Fibroblast of skin of back (primary cell): ENCODE measurements at places on chromosomes 1 and 21.

DNA sequence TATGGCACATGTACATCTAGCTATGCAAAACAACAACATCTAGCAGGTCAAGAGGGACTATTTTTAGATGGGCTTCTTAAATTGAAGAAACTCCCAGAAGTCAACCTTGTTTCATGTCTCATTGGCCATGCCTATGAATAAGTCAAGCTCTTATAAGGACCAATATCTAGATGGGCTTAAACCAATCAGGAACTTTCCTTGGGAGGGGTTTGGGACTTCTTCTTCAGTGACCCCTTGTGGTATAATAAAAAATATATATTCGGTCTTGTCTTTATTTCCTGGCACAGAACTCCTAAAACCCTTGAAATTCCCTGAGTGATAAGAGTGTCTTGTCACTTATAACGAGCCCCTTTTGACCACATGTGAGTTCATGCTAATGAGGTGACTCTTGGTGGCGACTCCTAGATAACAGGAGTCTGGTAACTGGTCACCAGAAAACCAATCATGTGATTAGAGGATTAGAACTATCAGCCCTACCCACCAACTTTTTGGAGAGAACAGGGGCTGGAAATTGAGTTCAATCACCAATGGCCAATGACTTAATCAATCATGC, 218.3 kb downstream of the HHIPL2 start:
- no peak for DNase-seq

DNA sequence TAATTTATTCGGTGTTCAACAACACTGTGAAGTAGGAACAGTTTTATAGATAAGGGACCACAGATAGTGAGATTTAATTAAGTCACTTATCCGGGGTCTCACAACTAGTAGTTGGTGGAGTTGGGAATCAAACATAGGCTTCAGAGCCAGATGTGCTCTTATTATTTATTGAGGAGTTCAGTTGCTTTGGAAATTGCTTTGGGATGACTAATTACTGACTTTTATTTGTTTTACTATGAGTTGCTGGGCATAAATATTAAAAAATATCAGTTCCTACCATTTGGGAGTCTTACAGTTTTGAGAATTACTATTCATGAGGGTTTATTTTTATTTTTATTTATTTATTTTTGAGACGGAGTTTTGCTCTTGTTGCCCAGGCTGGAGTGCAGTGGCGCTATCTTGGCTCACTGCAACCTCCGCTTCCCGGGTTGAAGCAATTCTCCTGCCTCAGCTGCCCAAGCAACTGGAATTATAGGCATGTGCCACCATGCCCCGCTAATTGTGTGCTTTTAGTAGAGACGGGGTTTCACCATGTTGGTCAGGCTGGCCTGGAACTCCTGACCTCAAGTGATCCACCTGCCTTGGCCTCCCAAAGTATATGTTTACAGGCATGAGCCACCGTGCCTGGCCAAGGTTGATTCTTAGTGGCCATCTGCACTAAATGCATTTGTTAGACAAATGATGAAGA, 27.7 kb downstream of the THRAP3 start:
- DNase-seq, result peak; percentile 39

GRCh38 chr1:239995281-239995680, 96.4 kb upstream of the FMN2 start:
- no peak for DNase-seq

- no peak for DNase-seq
Measured at GRCh38 chr21:31671931-31672330, 12.4 kb downstream of the SOD1 start.

GRCh38 chr1:222006715-222007114, 264.8 kb upstream of the DUSP10 start:
- DNase-seq, result no peak
